ENCODE measurements at places on chromosomes 6 and 20.

DNA sequence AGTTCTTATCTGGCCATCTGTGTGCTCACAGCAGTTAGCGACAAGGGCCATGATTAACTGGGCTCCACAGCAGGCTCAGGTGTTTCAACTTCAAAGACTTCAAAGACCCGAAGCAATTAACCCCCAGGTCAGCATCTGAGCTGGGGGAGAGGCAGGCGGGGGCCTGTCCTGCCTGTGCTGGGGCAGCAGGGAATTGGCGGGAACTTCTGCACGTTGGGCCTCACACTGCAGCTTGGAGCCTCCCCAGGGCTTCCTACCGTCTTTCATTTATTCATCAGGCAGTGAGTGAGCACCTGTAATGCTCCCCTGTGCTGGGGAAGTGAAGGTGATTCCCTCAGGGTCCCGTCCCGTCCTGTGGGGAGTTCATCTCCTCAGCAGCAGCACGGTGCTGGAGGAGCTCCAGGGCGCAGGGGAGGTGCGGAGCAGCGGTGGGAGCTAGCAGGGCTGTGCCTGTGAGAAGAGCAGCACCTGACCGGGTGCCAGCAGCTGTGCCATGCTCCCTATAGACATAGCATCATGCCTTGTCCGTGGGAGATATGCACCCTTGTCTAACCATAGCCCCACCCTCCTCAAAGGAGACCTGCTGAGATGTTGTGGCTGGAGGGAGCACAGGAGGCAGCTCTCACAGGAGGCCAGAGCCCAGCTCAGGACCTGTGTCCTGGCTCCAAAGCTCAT is 51.8 kb upstream of the FRMD1 start:
- no peak for DNase-seq

- DNase-seq: no peak
These were observed 20.3 kb downstream of the SOX4 start for GRCh38 chr6:21613809-21614208.

DNA sequence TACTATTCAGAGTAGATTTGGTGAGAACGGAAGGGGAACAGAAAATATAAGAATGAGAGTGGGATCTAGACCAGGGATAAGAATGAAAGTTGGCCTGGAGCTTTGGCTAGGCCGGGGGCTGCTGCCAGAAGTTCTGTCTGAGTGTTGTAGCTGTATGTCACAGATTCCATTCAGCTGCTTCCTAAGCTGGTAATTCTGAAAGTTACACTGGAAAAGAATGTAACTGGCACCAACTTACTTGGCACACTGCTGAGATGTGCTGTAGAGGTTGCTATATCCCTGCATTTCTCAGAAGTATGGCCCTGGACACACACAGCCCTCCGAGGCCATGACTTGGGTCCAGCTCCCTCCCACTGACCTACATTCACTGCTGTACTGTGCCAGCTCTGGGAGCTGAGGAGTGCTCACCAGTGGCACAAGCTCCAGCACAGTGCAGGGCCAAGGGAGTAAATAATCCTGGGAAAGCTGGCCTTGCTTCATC is 25.8 kb upstream of the TMEM217 start:
- no peak for DNase-seq

DNA sequence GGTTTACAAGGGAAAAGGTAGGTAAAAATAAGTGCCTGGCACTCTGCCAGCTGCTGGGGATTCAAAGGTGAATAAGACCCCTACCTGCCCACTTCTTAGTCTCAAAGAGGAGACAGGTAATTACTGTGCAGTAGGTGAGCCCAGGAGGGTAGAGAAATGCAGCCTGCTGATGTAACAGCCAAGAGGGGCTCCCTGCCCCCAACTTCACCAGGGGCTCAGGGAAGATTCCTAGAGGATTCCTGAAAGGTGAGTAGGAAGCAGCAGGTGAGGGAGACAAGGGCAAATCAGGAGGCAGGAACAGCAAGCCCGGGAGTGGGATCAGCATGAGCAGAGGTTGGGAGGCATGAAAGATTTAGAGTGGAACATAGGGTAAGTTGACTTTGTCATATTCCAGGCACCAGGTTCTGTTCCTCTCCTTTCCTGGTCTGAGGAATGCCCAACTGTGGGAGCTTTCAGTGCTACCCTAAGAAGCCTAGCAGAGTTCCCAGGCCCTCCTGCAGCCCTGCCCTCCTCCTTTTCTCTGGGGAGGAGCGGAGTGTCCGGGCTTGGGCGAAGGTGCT is 258.1 kb downstream of the LRFN2 start:
- DNase-seq: no peak

- peak; percentile 58 for DNase-seq
These were observed 9.4 kb upstream of the RAB44 start for GRCh38 chr6:36688063-36688738.

DNA sequence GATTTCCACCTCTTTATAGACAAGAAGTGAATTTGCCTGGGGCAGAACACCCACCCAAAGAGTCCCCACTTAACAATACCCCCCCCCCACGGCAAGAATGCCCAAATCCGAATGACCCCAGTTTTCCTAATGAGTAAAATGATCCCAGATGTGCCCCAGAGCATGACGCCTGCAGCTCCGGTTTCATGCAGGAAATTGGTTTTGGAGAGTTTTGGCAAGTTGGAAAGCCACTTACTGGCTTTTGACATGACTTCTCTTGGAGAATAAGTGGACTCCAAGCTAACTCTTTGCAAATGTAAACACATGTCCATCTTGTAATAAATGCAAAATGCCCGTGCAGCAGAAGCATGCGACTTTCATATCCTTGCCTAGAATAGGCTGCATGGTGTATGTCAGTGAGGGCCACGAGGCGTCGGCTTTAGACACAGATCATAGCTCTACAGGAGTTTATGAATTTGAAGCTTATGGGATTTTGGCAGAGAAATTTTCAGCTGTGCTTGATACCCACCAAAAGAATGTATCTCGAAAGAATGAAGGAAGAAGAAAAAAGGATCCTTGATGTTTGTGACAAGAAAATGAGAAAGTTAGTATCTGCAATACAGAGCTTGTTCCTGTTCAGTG is 24.2 kb downstream of the EDN3 start:
- no peak for DNase-seq
